ENCODE measurements at places on chromosomes 4 and X. TPM values are rescaled to one million over a fixed set of nuclear protein-coding genes. Genes with fewer than 3 reads are reported as not detected.
A peak's percentile ranks its signal among the peaks of the same experiment; 100 is the strongest.

GRCh38 chrX:49072712-49073095 is 1.1 kb downstream of the PRAF2 start:
- no peaks in the 10 kb centered on the region for H3K4me1 ChIP-seq
- H3K27ac ChIP-seq = no peak overlapping the region
- H3K4me3 ChIP-seq = peak overlapping the region; percentile 79
- no peak for DNase-seq
- no peaks in the 10 kb centered on the region for H3K36me3 ChIP-seq
- no peaks in the 10 kb centered on the region for H3K27me3 ChIP-seq

Gene WWC2
- 23.7 TPM for total RNA-seq

DNA sequence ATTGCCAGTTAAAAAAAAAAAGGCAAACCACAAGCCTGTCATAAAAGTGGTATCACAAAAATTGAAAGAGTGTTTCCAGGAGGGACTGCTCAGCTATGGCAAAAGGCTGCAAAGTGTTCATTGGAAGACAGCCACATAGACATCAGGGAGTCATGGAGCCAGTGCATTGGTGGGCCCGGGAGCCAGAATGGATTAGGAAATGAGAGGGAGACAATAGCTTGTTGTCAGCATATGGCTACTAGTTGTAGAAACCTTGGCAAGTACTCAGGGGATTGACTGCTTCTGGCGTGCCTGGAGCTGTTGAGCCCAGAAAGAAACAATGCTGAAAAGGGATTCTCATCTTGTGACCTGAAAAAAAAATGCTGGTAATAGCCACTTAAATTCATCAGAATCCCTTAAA is 5.0 kb downstream of the GAR1 start:
- H3K4me3 ChIP-seq = no peak overlapping the region
- no peak for DNase-seq
- peaks cover 7% of the 10 kb centered on the region for H3K4me1 ChIP-seq
- H3K27ac ChIP-seq = no peak overlapping the region
- H3K27me3 ChIP-seq = no peaks in the 10 kb centered on the region

DNA sequence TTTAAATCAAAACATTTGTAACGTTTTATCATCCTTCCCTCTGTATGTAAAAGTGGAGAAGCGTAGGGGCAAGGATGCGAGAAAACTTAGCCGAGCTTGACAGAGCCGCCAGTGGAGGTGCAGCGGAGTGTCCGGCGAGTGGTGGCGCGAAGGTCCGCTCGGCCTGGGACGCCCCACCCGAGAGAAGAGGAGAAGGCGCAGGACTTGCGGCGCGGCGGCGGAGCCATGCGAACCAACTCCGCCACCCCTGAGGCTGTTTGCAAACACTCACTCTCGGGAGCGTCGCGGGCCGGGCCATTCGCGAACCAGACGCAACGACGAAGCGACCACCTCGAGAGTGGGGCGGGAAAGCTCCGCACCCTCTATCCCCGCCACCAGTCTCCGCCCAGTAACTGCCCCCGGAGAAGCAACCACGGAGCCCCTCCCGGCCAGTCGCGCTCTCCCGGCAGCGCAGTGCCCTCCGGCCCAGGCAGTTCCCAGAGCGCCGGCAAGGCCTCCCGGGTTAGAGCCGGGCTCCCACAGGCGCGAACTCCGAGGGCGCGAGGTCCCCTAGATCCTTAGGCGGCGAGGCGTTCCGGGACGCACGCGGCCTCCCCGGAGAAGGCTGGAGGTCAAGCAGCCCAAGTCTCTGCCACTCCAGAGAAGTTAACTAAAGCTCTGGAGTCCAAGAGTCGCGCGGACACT is 2.3 kb upstream of the MAB21L2 start:
- H3K27ac ChIP-seq = no peak overlapping the region
- H3K36me3 ChIP-seq = no peaks in the 10 kb centered on the region
- DNase-seq = no peak

DNA sequence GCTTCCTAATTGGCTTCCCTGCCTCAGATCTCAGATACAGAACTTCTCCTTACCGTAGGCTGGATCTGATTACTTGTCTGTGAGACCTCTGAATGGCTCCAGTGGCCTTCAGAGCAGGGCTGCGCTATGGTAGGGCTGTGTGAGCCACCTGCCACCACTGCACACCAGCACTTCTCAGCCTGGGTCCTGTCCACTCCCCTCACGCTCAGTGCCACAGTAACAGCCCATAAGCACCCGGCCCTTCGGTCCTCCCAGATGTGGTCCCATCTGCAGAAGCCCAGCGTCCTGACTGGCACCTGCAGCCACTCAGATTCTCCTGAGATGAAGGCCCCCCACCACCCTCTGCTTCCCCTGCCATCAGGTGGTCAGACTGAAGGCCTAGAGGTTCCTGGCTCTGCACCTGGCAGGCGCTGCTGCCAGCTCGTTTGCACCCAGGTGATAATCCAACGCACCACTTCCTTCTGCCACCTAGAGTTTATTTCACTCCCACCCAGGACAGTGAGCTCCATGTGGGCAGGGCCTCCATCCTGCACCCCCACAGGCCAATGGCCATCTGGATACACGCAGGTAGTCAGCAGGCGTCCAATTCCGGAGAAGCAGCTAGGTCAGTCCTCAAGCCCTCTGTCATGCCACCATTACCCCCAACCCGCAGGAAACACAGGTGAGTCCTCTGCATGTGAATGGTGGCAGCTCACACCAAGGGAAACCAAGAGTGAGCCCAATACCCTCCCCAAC is 5.4 kb downstream of the WDR1 start:
- H3K36me3 ChIP-seq = peaks cover 56% of the 10 kb centered on the region
- H3K4me3 ChIP-seq = no peak overlapping the region
- H3K27ac ChIP-seq = no peak overlapping the region
- H3K27me3 ChIP-seq = no peaks in the 10 kb centered on the region

GRCh38 chr4:180314972-180315371 is 1928.2 kb upstream of the TENM3 start:
- no peak overlapping the region for H3K4me3 ChIP-seq
- no peak overlapping the region for H3K27ac ChIP-seq
- H3K27me3 ChIP-seq = no peaks in the 10 kb centered on the region
- no peak for DNase-seq
- H3K4me1 ChIP-seq = no peaks in the 10 kb centered on the region
- H3K36me3 ChIP-seq = no peaks in the 10 kb centered on the region

DNA sequence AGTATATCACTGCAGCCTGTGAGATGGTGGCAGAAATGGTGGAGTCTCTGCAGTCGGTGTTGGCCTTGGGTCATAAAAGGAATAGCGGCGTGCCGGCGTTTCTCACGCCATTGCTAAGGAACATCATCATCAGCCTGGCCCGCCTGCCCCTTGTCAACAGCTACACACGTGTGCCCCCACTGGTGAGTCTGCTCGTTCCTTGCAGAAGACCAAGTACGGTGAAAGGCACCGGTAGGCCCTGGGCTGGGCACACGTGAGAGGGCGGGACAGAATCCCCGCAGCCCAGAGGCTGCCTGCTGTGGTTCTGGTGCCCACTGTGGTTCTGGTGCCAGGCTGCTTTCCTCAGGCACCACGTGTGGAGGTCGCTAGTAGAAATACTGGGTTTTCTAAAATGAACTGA is 31.2 kb upstream of the MSANTD1 start:
- DNase-seq = no peak
- no peak overlapping the region for H3K4me3 ChIP-seq
- no peaks in the 10 kb centered on the region for H3K4me1 ChIP-seq

- DNase-seq = peak; percentile 86
- H3K27ac ChIP-seq = peak within 1 kb of the TSS; percentile 100
- no peaks in the 10 kb centered on the region for H3K27me3 ChIP-seq
- peaks cover 4% of the 10 kb centered on the region for H3K36me3 ChIP-seq
- peaks cover 18% of the 10 kb centered on the region for H3K4me1 ChIP-seq
- peak within 1 kb of the TSS; percentile 77 for H3K4me3 ChIP-seq
These were observed at the start of gene NOCT for GRCh38 chr4:139015269-139015947. NOCT (plus strand) TSS chr4:139015781; CDS start chr4:139015982, 201 bp downstream.

DNA sequence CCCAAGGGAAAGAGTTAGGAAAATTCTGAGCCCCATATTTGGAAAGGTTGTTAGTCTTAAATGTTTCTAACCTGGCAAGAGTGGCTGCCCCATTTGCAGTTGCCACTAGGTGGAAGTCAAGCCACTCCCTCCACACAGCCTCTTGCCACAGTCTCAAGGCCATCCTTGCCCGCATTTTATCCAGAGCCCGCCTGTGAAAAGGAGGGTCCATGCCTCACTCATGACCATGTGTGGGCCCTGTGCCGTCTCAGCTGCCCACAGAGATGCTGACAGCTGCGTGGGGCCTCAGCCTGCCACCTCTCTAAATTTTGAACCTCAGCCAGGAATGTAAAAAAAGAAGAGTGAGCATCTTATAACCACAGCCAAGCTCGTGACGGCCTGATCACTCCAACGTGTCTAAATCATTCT is 201.5 kb upstream of the FAM241A start:
- no peaks in the 10 kb centered on the region for H3K27me3 ChIP-seq
- H3K36me3 ChIP-seq = no peaks in the 10 kb centered on the region
- DNase-seq = peak; percentile 83
- no peak overlapping the region for H3K27ac ChIP-seq
- H3K4me3 ChIP-seq = no peak overlapping the region

DNA sequence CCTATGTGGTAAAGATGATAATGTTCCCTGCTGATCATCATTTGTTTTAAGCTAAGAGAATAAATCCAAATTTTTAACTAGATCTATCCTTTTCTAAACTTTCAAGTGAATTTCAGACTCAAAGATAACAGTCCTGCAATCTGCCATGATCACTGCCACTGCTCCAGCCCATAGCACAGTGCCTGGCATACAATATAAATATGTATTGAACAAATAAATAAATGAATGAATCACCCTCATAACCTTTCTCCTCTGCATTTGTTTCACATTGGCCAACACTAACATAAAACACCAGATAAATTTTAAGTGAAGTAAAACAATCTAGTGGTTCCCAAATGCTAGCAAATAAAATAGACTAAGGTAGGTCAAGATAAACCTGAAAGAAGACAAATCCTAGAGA is 439.0 kb downstream of the GPM6A start:
- no peak overlapping the region for H3K4me3 ChIP-seq
- H3K27me3 ChIP-seq = no peaks in the 10 kb centered on the region
- H3K27ac ChIP-seq = no peak overlapping the region
